ENCODE measurements at places on chromosomes 1 and 21.

DNA sequence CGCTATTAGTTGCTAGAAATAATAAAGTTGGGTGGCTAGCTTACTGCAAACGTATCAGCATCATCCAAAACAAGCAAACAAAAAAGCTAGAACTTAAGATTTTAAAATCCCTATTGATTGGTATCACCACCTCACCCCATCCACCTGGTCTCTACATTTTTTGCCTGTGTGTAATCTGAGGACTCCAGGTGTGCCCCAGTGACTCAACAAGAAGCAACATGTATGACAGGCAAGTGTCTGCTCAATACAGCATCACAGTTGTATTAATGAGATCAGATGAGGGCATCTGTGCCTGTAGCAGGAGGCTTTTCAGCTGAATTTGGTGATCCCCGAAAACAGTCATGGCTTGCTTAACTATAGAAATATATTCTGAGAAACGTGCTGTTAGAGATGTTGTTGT lies 14.6 kb upstream of the PAPPA2 start:
- DNase-seq = no peak

- no peak for DNase-seq
These were observed 45.2 kb downstream of the WDR4 start for GRCh38 chr21:42833859-42834725.

GRCh38 chr1:203565981-203566380 lies 60.7 kb upstream of the ATP2B4 start:
- no peak for DNase-seq

GRCh38 chr1:213976665-213977485 lies 10.9 kb upstream of the PROX1 start:
- DNase-seq = no peak

GRCh38 chr21:36204980-36205379 lies 48.4 kb downstream of the DOP1B start:
- DNase-seq = no peak

DNA sequence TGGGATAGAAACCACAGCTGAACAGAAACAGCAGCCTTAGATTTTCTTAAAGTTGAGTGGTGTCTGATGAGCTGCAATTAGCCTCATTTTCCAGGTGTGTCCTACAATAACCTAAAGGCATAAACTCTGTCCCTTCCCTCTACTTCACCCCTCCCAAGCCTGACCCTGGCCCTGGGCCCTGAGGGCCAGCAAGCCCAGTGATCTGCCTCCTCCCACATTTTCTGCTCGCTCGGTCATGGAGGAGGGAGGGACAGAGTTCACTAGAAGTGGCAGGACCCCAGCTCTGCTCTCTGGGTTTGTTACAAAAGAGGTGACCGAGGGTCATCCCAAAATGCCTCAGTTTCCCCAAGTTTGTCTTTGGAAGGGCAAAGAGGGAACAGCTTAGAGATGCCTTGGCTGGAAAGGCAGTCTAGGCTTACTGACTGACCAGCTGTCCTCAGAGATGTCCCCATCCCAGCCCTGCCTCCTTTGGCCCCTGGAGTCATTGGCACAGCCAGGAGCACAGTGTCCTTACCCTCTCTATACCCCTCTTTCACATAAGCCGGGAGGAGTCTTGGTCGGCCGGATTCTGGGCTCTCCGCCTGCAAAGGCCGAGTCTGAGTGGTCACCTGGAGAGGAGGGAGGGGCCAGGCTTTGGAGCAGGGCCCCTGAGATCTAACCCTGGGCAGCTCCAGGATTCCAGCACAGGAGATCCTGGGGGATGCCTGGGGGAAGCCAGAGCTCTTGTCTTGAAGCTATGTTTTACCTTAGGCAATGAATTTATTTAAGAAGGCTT lies 172.7 kb downstream of the PTPRU start:
- no peak for DNase-seq

Data from fibroblast of skin of abdomen (primary cell).